ENCODE measurements at places on chromosomes 12 and 14. TPM values are rescaled to one million over a fixed set of nuclear protein-coding genes. Genes with fewer than 3 reads are reported as not detected.
A peak's percentile ranks its signal among the peaks of the same experiment; 100 is the strongest.

Gene FGF6
- total RNA-seq: not detected

Gene CD27
- 1.2 TPM for total RNA-seq

Gene CLEC4C
- total RNA-seq: not detected

Gene TAS2R8
- not detected for total RNA-seq

Gene PIP4K2C
- total RNA-seq: 25.1 TPM

Gene OTOGL
- total RNA-seq: 0.54 TPM

Gene NOVA1
- total RNA-seq: 13.8 TPM

Gene AVPR1A
- 21.3 TPM for total RNA-seq

Gene GLIPR1L1
- not detected for total RNA-seq

Gene GEMIN2
- total RNA-seq: 10.6 TPM

Gene CLEC9A
- 0.26 TPM for total RNA-seq

Gene INHBC
- not detected for total RNA-seq

Gene OR10P1
- not detected for total RNA-seq

Gene KLRC2
- 0.65 TPM for total RNA-seq

Gene OTX2
- not detected for total RNA-seq

Gene VRTN
- total RNA-seq: not detected

- DNase-seq: peak; percentile 28
Observed at GRCh38 chr12:1842183-1842904, 22.0 kb downstream of the LRTM2 start.

DNA sequence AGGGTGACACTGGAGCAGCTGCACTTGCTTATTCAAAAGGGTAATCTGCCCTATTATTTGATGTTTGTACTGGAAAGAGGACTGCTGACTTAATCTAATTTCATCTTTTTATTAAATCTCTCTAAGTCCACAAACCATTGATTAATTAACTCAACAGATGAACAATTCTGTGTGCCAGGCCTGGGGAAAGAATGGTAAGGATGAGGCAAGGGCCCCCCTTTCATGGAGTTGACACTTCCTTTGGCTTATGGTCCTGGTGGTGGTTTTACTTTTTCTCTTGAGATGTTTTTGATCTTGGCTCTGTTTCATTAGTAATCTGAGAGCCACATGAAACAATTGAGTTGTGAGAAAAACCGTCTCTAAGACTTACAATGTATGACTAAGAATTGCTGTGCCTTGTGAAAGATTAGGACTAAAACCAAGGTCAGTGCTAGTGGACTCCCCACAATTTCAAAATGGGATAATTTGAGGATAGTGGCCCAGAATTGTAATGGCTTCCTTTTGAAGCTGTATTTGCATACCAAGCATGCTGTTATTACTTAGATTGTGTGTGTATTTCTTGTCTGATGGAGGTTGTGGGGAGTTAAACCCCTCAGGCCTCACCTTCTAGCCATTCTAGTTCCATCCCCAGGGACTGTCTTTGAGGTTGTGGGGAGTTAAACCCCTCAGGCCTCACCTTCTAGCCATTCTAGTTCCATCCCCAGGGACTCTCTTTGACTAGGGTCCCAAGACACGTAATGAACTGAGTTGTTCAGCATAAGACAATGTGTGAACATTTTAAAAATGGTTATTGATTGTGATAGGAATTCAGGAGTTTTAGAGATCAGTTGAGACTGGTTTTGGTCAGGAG, 52.5 kb upstream of the EVL start:
- no peak for DNase-seq

GRCh38 chr12:39112064-39112463, 206.7 kb upstream of the CPNE8 start:
- DNase-seq: no peak

- no peak for DNase-seq
Observed at GRCh38 chr12:52198454-52199215, 6.8 kb upstream of the KRT80 start.

GRCh38 chr14:87632796-87633195, 360.2 kb downstream of the GALC start:
- no peak for DNase-seq

DNA sequence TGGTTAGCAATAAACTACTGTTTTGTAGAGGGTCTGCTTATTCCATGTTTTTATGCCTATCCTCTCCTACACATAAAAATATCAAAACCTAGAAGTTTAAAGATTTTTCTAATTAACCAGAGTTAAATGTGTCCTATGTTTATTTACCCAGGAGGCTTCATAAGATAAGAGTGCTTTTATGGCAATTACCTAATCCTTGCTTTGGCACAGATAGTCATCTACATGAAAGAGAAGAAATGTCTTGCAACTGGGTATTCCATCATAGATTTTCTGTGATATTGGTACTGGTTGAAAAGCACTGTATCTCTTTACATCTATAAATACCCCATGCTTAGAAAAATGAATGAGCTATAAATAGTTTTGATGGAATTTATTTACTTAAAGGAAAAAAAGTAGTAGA, 277.1 kb downstream of the CPNE8 start:
- DNase-seq: no peak

DNA sequence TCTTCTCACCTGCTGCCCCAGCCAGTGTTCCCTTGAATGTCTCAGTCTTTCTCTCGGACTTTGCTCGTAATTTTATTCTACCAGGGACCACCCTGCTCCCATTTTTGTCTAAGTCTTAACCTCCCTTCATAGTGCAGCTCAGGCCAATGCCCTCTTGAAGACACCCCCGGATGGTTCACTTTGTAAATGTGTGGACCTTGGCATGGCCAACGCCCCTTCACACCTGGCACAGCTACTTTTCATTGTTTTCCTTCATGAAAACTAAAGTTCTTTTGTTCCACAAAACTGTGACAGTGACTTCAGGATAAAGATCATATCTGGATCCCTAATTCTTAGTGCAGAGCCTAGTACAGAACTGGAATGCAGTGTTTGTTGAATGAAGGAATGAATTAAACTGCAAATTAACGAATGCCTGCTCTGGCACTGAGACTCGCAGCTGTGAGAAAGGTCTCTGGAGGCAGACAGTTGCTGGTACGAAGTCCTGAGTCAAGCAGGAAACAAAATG, 3.5 kb upstream of the RNASE4 start:
- DNase-seq: no peak

DNA sequence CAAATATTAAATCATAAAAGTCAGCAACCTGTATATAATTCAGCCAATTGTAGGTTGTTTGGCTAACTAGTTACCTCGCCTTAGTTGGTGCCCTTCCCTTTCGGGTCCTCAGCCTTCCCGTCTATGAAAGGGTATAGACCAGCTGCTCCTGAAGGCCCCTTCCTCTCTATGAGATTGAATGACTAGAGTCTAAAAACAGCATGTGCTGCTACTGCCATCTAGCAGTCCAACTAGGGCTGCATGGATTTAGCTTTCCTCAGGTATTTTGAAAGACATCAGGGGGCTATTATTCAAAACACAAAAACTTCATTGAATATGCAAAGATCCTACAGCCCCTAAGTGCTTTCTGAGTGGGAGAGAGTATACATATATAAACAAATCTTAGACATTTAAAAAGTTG, 37.0 kb upstream of the TMEM263 start:
- no peak for DNase-seq

DNA sequence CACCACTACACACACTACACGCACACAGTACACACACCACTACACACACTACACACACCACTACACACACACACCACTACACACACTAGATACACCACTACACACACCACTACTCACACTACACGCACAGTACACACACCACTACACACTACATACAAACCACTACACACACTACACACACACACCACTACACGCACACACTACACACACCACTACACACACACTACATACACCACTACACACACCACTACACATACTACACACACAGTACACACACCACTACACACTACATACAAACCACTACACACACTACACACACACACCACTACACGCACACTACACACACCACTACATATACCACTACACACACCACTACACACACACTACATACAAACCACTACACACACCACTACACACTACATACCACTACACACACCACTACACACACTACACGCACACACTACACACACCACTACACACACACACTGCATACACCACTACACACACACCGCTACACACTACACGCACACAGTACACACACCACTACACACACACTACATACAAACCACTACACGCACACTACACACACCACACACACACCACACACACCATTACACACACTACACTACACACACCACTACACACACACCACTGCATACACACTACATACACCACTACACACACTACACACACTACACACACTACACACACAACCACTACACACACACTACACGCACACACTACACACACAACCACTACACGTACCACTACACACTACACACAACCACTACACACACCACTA, 11.7 kb downstream of the NOC4L start:
- no peak for DNase-seq

- no peak for DNase-seq
Observed at GRCh38 chr14:82879949-82880535, 1346.4 kb upstream of the SEL1L start.

GRCh38 chr14:67002994-67003753, 186.1 kb upstream of the GARIN2 start:
- DNase-seq: no peak

DNA sequence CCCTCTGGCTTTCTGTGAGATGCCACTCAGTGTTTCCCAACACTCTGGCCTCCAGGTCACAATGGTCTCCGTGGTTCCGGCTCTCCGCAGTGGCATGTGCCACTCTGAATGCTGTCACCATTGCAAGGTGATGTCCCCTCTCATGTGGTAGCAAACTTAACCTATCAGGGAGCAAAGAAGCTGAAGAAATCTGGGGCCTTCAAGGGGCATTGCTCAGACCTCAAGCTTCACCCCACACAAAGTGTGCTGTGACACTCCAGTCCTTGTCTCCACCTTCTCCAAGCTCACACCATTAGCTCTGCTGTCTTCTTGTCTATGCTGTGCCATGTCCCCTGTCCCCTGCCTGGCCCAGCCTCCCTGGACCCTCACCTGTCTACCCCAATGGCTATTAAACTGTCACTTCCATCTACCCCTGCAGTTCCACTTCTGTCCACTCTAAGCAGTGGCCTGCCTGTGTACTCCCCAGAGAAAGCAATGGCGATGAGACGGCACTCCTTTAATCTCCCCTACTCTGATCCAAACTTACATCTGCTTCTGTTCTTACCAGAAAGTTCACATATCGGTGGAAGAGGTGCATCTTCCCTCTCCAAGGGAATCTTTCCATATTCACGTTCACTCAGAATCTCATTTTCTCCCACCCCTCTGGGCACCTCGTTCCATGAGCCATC, 93.7 kb downstream of the DHRS2 start:
- no peak for DNase-seq

DNA sequence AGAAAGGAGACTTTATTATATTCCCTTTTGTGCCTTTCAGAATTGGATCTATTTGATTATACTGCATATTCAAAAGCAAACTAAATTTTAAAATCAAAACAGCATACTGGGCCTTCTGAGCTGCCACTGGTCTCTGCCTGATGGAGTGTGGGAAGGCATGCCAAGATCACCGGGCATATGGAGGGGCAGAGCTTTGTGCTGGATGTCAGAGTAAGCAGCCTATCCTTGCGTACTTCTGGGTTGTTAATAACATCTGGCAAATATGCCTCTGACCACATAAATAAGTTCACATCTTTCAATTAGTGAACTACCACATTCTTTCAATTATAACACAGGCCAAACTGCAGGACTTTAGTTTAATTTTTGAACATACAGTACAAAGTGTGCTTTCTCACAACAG, 18.3 kb downstream of the MLH3 start:
- DNase-seq: no peak

GRCh38 chr12:104720339-104721038, 237.6 kb downstream of the SLC41A2 start:
- DNase-seq: no peak

DNA sequence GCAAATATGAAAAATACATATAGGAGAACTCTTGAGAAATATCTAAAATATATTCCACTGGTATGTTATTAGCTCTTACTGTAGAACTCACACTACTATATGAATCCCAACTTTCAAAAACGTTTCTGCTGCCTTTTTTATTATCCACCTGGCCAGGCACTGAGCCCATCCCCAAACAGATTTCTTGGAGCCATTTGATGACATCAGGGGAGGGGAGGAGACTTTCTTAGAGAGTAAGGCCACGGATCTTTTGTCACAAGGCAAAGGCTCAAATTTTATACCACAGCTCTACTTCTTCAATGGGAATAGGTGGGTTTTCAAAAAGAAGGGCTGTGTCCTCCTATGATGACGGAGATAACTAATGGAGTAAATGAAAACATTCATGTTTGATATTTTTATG, 83.0 kb downstream of the SLC25A21 start:
- DNase-seq: no peak

DNA sequence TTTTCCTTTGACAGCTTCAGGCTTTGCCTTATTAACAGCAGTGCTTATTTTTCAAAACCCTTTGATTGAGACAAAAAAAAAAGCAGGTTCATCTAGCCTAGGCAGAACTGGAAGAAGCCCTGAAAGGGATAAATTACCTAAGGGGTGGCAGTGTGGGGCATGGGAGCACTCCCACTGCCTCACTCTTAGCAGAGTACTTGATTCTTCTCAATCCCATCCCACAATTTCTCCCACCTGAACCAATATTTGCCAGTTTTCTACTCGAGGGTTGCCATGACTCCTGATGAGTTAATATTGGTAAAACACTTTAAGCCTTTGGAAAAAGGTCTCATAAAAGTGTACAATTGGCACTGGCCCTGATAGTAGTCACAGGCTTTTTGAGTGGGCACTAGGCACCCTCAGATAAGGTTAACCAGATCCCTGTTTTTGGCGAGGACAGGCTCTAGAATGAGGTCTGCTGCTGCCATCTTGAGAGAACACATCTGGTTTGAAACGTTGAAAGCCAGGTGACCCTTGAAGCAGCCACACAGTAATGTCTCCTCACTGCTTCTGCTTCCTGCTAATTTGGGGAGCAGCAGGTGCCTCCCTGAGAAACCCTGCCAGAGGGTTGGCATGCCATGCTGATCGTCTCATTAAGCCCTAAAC, 320.0 kb downstream of the RAD51B start:
- no peak for DNase-seq

GRCh38 chr12:4997939-4998338, 45.7 kb upstream of the KCNA5 start:
- DNase-seq: peak; percentile 85

GRCh38 chr12:25783566-25783965, 174.9 kb upstream of the RASSF8 start:
- DNase-seq: no peak

DNA sequence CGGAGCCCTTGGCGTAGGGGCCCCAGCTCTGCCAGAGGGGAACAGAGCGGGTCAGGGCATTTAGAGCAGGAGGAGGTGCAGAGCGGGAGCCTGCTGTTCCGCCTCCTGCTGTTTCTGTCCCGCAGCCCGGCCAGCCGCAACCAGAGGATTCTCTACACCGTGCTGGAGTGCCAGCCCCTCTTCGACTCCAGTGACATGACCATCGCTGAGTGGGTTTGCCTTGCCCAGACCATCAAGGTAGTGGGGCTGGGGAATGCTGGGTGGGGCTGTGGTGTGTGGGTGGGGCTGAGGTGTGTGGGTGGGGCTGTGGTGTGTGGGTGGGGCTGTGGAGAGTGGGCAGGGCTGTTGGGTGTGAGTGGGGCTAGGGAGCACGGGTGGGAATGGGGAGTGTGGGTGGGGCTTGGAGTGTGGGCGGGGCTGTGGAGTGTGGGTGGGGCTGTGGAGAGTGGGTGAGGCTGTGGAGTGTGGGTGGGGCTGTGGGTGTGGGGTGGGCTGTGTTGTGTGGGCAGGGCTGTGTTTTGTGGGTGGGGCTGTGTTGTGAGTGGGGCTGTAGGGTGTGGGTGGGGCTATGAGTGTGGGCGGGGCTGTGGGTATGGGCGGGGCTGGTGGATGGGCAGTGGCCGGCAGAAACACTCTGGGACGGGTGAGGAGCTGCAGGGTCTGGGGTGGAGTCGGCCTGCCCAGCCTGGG, 8.0 kb downstream of the ASPG start:
- peak; percentile 35 for DNase-seq
